ENCODE measurements at places on chromosomes 2 and 18.

GRCh38 chr2:51505533-51505932 lies 473.6 kb upstream of the NRXN1 start:
- DNase-seq, result no peak

- no peak for DNase-seq
Measured at GRCh38 chr2:37588316-37588777, 83.1 kb downstream of the CDC42EP3 start.

DNA sequence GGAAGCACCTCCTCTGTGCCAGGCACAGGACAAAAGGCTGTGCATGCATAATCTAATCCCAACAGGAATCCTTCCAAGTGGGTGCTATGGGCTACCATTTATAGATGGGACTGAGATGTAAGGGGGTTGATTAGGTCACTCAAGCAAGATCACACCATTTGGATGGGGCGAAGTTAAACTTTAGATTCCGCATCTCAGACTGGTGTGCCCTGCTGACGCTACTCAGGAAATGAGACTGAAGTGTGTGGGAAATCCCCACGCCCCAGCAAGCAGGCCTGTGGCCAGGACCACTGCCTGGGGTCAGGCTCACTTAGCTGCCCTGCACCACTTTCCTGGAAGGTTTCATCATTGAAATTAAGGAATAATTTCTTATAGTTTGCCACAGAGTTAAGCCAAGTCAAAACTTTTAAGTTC lies 70.5 kb upstream of the PPP1CB start:
- DNase-seq, result no peak

DNA sequence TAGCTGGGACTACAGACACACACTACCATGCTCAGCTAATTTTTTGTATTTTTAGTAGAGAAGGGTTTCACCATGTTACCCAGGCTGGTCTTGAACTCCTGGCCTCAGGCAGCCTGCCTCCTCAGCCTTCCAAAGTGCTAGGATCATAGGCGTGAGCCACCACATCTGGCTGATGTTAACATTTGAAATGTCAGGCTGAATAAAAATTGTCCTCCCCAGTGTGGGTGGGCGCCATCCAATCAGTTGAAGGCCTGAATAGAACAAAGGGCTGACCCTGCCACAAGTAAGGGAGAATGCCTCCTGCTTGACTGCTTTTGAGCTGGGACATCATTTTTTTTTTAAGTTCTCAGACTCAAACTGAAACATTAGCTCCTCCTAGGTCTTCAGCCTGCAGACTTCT lies 21.0 kb upstream of the RHOB start:
- no peak for DNase-seq

DNA sequence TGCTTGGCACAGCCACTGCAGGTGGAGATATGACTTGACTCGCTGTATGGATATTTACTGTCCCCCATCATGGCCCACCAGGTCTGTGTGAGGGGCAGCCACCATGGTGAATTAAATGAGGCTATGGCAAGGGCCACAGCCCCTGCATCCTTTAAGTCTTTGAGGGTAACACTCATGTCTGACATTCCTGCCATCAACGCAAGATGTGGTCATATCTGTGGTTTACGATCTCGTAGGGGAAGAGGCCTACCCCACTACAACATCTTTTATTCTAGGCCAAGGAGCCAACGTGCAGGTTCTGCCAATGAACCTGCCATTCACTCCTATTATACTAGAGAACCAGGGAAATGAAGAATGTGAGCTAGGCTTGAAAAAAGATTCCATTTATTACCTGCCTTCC lies 381.6 kb upstream of the ID2 start:
- no peak for DNase-seq

DNA sequence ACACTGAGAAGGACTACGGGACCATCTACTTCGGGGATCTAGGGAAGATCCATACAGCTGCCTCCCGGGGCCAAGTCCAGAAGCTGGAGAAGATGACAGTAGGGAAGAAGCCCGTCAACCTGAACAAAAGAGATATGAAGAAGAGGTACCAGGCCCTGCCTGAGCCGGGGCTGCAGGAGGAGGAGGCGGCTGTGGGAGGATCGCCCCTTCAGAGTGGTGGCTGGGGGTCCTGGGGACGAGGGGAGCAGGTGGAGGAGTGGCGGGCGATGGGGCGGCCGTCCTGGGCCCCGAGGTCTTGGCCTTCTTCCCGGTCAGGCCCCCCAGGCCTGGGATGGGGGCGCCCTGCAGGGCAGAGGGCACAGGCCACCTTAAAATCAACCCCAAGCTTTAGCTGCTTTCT lies 524 bp downstream of the ANKRD30B start:
- DNase-seq, result no peak

- DNase-seq, result no peak
Measured at GRCh38 chr2:27915191-27915590, 24.7 kb downstream of the BABAM2 start.

DNA sequence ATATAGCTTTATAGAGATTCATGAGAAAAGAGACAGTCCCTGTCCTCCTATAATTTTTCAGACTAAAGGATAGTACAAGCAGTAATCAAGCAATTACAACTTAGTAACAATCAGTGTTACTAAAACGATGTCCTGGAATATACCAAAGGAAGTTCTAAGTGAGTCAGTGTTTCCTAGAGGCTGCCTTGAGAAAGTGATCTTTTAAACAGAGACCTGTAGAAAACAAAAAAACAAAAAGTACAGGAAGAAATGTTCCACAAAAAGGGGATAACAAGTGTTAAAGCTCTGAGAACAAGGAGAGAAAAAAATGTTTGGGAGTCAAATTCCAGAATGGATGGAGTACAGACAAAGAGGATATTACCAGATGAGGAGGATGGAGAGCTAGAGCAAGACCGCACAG lies 556.4 kb downstream of the ERBB4 start:
- DNase-seq, result no peak

- no peak for DNase-seq
Measured at GRCh38 chr2:28618221-28619141, 122.6 kb downstream of the PLB1 start.

DNA sequence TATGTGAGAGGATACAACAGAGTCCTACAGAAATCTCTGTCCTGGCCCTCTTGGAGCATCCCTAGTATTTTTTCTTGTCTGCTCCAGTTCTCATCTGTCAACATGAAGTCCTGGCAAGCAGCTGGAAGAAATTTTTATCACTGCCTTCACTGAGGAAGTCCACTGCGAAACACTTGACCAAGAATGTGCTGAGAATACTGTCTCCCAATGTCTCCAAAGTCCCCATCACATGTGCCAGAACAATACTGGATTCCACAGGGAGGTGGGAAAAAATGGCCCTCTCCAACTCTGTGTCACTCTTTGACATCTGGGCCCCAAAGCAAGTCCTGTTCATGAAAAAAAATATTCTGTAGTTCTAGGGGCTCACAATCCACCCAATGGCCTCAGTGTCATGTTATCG lies 32.8 kb upstream of the PGAP1 start:
- DNase-seq, result no peak

- DNase-seq, result no peak
Measured at GRCh38 chr2:73075477-73076373, 4.2 kb upstream of the SFXN5 start.

- no peak for DNase-seq
Measured at GRCh38 chr2:203739351-203739750, 32.9 kb downstream of the CD28 start.
